Karpas-422 (cell line): ENCODE measurements at places on chromosomes 5 and 9.
A peak's percentile ranks its signal among the peaks of the same experiment; 100 is the strongest.

GRCh38 chr9:25658571-25658970 is 19.7 kb downstream of the TUSC1 start:
- DNase-seq: no peak

DNA sequence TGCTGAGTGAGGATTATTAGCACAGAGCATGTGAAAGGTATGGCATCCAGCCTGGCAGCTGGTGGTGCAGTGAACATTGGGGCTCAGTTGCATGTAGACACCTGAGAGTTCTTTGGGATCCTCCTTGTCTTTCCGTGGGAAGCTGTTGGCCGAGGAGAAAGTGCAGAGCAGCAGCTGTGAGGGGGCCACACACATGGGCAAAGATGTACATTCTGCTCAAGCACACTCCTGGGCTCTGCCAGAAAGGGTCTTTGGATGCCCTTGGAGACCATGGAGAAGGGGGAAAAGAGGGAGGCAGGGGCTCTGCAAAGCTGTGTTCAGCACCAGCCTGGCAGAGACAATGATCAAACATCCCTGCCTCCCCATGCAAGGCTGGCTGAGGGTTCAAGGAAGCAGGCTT is 138.7 kb upstream of the PITX1 start:
- no peak for DNase-seq

- no peak for DNase-seq
Observed at GRCh38 chr5:170082701-170083100, 23.0 kb upstream of the FOXI1 start.

- DNase-seq: no peak
Observed at GRCh38 chr9:119802133-119802532, 432.9 kb upstream of the BRINP1 start.

DNA sequence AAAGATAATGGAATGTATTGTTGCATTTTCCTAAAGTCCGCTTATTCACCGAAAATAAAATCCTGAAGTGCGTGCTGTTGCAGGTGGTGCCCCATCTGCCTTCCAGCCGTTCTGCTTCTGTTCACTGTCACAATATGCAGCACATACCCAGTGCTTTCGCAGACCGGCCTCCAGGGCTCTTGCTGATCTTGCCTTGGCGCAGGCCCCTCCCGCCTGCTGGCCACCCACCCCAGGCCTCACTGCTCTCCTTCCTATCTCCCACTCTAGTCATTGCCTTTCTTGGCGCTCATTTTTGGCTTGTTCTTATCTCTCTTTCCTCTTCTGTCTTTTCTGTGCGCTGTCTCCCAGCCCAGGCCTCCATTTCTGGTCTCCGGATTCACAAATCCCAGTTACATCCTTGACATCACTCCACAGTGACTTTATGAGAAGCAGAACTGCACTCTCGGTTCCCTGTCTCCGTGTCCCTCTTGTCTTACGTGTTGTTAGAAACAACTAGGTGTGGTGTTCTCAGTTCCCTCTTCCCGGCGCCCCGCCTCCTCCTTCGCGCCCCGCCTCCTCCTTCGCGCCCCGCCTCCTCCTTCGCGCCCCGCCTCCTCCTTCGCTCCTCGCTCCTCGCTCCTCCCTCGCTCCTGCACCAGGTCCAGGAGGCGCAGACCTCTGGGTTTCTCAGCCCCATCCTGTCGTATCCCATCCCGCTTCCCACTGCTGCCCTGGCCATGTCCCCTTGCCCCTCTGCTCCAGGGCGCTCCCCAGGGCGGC is 201.7 kb upstream of the OTULINL start:
- no peak for DNase-seq

GRCh38 chr5:151082282-151082902 is 1.6 kb upstream of the TNIP1 start:
- peak; percentile 66 for DNase-seq

DNA sequence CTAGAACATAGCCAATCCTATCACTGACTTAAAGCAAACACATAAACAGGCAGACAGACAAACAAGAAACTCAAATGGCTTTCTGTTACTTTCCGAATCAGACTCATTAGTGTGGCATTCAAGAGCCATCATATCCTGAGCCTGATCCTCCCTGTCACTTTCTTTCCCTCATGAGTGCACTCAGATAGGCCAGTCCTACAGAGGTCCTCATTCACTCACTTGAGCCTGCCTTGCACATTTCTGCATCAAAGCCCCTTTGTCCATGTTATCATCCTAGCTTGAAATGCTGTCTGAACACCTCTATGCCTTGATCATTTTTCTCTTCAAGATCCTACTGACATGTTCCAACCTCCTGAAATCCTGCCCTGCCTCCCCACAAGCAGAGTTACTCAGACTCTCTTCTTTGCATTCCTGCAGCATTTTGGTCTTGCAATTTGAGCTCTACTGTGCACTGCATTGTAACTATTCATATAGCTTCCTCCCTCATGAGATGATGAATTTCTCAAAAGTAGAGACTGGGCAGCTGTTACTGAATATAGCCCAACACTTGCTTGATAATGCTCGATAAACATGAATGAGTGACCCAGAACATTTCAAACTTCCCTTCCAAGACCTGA is 126.9 kb downstream of the PALM2AKAP2 start:
- peak; percentile 48 for DNase-seq

GRCh38 chr9:85884256-85884655 is 56.7 kb upstream of the NAA35 start:
- DNase-seq: no peak

DNA sequence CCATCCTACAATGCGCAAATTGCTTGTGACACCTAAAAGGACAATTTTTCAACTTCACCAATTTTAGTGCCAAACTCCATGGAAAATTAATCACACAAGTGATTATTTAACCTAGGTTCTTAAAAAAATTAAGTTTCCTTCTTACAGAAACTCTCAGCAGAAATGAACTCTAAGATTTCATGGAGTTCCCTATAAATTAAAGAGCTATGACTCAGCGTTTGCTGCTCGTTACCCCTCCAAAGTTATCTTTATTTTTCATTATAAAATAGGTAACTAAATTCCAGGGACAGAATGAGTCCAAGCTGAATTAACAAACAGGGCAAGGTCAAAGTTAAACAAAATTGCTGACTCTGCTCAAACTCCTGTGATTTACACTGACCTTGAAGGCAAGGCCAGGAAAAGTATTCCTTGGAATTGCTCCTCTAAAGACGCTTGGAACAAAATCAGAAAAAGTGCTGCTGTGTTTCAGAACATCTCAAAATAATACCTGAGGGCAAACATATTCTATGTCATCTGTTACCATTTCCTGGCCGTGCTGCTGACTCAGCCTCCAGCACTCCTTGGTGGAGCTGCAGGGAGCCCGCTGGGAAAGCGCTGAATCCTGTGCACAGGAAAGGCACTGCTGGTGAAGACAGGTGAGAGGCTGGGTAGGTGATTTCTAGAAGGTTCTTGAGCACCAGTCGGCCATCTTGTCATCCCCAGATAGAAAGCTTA is 2.5 kb upstream of the CMBL start:
- no peak for DNase-seq

DNA sequence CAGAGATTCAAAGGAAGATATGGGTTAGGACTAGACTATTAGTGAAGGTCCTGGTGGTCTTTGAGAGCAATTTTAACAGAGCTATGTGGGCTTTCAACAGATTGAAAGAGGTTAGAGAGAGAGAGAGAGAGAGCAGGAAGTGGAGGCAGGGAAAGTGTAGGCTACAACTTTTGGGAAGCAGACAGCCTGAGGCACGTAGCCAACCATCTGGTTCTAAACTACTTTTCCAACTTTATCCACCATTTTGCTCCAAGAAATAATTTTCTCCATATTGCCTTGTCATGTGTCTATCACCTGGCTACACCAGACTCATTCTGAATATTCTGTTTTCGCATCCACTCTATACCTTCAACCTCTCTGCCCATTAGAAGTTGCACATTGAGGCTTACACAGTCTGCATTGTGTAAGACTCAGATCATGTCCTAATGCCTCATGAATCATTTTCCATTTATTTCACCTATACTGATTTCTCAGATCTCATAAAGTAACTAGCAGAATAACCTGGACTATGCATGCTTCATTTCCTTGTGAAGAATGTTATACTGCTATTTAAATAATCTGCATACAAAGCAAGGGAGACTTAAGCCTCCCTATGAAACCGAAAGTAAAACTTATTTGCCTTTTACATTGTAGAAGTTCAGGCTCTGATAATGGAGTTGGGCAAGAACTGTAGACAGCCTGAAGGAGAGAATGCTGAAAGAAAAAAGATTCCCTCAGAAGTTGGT is 235.6 kb downstream of the ELAVL2 start:
- peak; percentile 61 for DNase-seq

- DNase-seq: no peak
Observed at GRCh38 chr5:72281764-72282499, 38.1 kb downstream of the MRPS27 start.

DNA sequence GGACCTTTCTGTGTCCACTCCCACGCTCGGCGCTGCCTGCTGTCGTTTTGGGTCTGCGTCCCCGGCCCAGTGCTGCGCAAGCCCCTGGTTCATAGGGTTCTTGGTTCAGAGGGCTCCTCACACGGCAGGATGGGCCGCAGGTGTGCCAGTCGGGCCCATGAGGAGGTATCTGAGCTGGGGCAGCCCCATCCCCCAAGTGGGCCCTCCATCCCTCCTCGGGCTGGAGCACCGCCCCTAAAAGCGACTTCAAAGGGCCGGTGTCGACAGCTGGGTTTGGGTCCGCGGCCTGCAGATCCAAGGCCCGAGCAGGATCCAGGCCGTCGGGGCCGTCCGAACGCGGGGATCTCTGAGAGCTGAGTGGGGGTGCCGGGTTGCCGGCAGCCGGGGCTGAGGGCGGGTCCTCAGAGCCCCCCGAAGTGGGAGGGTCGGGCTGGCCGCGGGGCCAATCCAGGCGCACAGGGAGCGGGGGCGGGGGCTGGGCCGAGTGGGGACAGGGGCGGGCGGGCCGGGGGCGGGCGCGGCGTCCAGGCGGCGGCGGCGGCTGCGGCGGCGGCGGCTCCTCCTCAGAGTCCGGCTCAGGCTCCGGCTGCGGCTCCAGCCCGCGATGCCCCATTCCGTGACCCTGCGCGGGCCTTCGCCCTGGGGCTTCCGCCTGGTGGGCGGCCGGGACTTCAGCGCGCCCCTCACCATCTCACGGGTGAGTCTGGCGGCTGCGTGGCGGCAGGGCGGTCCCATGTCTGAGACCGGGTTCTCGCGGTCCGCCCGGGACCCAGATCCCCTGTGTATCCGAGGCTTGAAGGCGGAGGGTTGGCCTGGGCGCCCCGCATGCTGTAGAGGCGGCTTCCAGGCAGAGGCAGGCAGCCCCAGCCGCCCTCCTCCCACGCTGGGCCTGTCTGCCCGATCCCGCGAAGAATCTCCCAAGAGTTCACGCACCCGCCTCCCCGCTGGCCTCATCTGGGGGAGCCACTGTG is at the start of gene PDLIM4:
TSS of gene PDLIM4 (plus strand) at position 566 of the 971 bp plus-strand sequence. CDS start at position 605, 39 bp downstream.
- DNase-seq: no peak

DNA sequence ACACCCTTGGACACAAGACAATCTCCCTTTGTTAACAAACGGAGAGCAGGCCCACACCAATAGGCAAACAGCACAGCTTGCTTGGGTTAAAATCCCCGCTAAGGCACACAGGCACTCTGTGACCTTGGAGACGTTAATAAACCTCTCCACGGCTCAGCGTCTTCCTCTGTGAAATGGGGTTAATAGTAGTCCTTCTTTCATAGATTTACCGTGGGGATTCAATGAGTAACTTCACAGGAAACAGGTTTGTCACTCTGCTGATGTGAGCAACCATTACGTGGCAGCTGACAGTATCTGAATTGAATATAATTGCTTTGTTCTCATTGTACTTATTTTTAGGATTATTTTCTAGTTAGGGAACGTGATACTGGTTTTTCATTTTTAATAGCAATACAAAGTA is 65.2 kb upstream of the ADRA1B start:
- DNase-seq: no peak

- DNase-seq: no peak
Observed at GRCh38 chr5:135135530-135136226, 101.7 kb upstream of the PITX1 start.

DNA sequence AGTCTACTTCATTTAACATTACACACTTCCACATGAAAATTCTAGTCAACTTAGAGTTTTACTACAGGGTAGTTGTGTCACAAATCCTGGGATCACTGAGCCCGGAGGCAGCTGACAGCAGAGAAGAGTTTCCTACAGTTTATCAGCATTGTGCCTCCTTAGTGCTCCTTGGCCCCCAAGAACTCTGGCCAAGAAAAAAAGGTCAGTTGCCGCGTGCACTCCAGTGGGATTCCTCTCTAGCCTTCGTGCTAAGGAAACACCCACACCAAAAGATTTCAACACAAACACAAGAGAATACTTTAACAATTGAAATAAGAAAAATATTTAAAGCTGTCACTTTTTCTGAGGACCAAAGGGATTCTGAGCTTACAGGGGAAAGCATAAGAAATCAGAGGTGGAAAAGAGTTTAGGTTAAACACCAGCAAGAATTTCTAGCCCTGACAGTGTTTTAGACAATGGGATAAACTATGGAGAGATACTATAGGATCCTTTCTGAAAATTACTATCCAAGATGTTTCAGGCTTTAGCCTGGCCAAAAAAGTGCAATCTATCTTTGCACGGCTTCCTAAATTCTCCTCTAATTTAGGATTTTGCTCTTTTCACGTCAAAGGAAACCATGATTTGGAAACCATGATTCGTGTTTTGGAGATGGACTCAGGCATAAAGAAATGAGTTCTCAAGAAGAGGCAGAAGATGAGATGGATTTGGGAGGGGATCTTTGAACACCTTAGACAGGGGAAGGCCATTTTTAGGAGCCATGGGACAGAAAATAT is 606.8 kb downstream of the RAB3C start:
- DNase-seq: no peak

DNA sequence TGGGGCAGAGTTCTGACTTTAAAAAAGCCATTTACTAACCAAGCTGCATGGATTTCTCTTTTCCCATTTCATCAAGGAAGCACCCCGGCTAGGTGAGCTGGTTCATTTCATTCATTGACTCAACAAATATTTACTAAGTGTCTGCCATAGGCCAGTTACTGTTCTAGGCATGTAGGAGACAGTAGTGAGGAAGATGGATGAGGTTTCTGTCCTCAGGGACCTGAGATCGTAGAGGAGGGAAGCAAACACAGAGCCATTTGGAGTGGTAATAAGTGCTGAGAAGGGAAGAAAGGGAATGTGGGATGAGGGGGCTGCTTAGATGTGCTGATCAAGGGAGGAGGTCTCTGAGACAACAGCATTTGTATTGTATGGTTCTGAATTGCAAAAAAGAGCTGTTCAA is 120.4 kb downstream of the C9orf152 start:
- DNase-seq: no peak
